GM12878 (cell line): ENCODE measurements at places on chromosomes 1 and 21. TPM values are rescaled to one million over a fixed set of nuclear protein-coding genes. Genes with fewer than 3 reads are reported as not detected.

GJA8 gene
- not detected in 2 replicates for total RNA-seq

CXADR gene
- 0.11 and 0.13 TPM in 2 replicates for total RNA-seq

FCRL3 gene
- total RNA-seq, result 0.08 TPM in 1 of 2 replicates, not detected in the other

TRIM67 gene
- not detected in 2 replicates for total RNA-seq

PIGR gene
- 4.7 and 5.0 TPM in 2 replicates for total RNA-seq

TNFRSF8 gene
- total RNA-seq, result 114 and 115 TPM in 2 replicates

- no peak overlapping the region for H3K27ac ChIP-seq
- H3K4me1 ChIP-seq, result no peaks in the 10 kb centered on the region
- no peaks in the 10 kb centered on the region for H3K36me3 ChIP-seq
- H3K4me3 ChIP-seq, result no peak overlapping the region
These were observed 107.7 kb downstream of the MAB21L3 start for GRCh38 chr1:116218922-116219321.

GRCh38 chr1:197632651-197633050 is 142.6 kb downstream of the DENND1B start:
- H3K27me3 ChIP-seq, result no peaks in the 10 kb centered on the region
- H3K4me1 ChIP-seq, result no peaks in the 10 kb centered on the region
- H3K4me3 ChIP-seq, result no peak overlapping the region
- no peaks in the 10 kb centered on the region for H3K36me3 ChIP-seq
- no peak overlapping the region for H3K27ac ChIP-seq
- DNase-seq, result no peak

DNA sequence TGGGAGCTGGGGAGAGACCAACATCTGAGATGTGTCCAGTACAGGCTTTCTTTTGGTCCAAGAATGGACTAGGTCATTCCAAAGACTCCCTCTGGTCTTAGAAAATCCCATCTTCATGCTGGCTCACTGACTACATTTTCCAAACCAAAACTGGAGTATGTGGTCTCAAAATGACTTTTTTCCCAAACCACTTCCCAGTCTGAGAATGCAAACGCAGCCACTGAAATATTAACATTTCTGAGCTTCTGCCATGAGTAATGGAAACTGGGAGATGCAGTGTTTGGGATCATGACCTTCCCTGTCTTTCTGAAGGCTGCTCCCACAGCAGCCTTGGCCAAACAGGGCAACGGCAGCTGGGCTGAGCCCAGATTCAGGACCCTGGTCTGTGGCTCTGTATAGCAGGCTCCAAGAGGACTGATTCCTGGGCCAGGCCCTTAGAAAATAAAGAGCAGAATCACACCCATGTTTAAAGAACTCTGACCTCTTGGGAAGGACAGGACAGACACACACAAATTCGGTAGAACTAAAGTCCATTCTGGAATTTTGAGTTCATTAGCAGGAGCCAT is 62.1 kb upstream of the CNTN2 start:
- H3K27me3 ChIP-seq, result peaks cover 2% of the 10 kb centered on the region
- DNase-seq, result no peak
- H3K36me3 ChIP-seq, result no peaks in the 10 kb centered on the region
- no peak overlapping the region for H3K4me3 ChIP-seq
- H3K4me1 ChIP-seq, result peaks cover 6% of the 10 kb centered on the region
- no peak overlapping the region for H3K27ac ChIP-seq

DNA sequence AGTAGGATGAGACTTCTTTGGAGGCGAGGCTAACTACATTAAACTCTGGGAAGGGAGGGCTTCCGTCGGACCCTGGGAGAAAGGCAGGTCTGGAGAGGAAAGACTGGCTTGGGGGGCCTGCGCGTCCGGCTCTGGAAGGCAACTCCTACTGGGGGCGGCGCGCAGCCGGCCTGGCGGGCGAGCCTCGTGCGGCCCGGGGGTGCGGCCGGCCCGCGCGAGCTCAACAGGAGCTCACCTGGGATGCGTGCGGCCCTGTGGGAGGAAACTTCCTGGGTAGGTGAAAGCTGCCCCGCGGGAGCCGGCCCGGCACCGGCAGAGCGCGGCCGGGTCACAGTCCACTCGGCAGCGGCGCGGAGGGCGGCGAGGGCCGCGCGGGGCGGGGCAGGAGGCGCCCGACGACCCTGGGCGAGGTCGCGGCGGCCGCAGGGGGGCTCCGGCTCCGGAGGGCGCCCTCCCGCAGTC is 449 bp downstream of the EPS15 start:
- peak overlapping the region; percentile 83 for H3K27ac ChIP-seq
- peak overlapping the region; percentile 95 for H3K4me3 ChIP-seq
- H3K27me3 ChIP-seq, result no peaks in the 10 kb centered on the region
- H3K4me1 ChIP-seq, result peaks cover 13% of the 10 kb centered on the region
- no peak for DNase-seq

DNA sequence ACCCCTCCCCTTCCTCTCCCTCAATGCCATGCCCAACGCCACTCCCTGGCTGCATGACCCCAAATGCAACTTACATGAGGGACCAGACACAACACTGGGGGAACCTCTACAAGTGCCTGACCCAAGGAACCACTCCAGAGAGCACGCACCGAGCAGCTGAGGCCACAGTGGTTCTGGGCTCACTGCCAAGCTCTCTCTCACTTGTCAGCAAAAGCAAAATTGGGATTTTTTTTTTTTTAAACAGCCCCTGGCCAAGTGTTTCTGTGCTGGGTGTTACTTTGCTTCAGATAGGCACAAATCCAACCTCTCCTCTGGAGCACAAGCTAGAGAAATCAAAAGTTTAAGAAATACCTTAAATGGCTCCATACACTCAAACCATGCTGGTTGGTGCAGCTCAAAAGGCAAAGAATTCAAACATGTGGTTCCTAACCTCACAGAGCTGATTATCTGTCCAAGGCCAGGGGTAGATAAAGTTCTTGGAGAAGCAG is 363.0 kb downstream of the SETD4 start:
- no peak overlapping the region for H3K4me3 ChIP-seq
- H3K27ac ChIP-seq, result no peak overlapping the region
- no peaks in the 10 kb centered on the region for H3K4me1 ChIP-seq
- H3K36me3 ChIP-seq, result no peaks in the 10 kb centered on the region

GRCh38 chr1:61368366-61368765 is 286.0 kb downstream of the NFIA start:
- no peaks in the 10 kb centered on the region for H3K27me3 ChIP-seq
- no peaks in the 10 kb centered on the region for H3K36me3 ChIP-seq
- no peaks in the 10 kb centered on the region for H3K4me1 ChIP-seq
- no peak for DNase-seq
- no peak overlapping the region for H3K4me3 ChIP-seq

GRCh38 chr1:208166340-208167138 is 77.6 kb downstream of the PLXNA2 start:
- H3K4me3 ChIP-seq, result no peak overlapping the region
- H3K27me3 ChIP-seq, result no peaks in the 10 kb centered on the region; the same call in 1 of the 2 replicates
- no peaks in the 10 kb centered on the region for H3K36me3 ChIP-seq
- H3K4me1 ChIP-seq, result no peaks in the 10 kb centered on the region
- no peak for DNase-seq

- H3K4me3 ChIP-seq, result no peak overlapping the region
- no peaks in the 10 kb centered on the region for H3K27me3 ChIP-seq
- no peak for DNase-seq
These were observed 4.8 kb downstream of the KRTAP21-3 start for GRCh38 chr21:30713766-30714165.
